ENCODE measurements at places on chromosomes 7 and 10.

DNA sequence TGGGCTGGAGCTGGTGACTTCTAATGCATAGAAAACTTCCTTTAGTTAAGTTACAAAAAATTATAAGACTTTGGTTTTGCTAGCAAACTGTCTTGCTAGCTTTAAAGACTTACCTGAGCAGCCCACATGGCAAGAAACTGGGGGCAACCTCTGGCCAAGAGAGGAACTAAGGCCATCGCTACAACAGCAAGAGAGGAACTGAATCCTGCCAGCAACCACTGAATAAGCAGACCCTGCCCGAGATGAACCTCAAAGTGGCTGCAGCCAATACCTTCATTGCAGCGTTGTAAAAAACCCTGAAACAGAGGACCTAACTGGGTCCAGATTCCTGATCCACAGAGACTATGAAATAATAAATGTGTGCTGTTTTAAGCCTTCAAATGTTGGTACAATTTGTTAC is 54.6 kb upstream of the STARD3NL start:
- no peak for DNase-seq

GRCh38 chr7:146619641-146620040 is 503.0 kb downstream of the CNTNAP2 start:
- DNase-seq = no peak

DNA sequence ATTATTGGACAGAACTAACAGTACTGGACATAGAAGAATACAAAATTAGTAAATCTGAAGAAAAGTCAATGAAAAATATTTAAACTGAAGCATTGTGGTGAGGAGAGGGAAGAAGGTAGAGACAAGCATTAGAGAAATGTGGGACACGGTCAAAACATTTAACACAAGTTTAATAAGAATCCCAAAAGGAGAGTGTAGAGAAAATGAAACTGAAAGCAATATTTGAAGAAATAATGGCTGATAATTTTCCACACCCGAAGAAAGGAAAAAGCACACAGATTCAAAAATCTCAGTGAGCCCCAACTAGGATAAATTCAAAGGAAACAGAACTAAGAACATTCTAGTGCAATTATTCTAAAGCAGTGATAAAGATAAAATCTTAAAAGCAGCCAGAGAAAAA is 126.4 kb upstream of the LRRTM3 start:
- DNase-seq = no peak

DNA sequence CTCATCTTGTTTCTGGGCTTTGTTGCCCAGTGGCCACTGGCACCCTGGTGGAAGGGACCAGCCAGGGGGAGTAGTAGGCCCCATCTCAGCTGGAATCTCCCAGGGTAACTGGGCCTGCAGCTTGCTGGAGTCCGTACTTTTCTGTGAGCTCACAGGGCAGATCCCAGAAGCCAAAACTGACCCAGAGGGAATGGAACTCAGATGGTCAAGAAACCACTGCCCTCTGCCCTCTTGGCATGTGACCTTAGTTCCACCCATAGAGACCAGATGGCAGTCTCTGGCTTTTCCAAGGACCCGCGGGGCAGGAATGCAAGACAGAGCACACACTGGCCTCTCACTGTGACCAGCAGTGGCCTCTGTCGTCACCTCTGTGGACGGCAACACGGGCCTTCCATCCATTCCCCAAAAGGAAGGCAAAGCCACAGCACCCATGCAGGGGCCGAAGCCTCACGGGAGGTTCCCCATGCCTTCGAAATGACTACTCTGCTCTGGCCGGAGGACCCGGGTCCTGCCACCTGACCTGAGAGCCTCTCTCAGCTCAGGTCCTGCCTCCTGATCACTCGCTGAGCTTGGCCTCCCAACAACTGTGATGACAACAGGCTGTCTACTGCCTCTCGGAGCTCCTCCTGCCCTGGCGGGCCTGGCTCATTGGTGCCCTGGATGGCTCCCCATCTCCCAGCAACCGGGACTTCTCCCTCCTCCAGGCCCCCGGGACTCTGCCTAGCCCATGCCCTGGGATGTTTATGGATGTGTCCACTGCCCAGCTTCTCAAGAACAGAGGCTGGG is 29.9 kb downstream of the MYL10 start:
- DNase-seq = no peak

DNA sequence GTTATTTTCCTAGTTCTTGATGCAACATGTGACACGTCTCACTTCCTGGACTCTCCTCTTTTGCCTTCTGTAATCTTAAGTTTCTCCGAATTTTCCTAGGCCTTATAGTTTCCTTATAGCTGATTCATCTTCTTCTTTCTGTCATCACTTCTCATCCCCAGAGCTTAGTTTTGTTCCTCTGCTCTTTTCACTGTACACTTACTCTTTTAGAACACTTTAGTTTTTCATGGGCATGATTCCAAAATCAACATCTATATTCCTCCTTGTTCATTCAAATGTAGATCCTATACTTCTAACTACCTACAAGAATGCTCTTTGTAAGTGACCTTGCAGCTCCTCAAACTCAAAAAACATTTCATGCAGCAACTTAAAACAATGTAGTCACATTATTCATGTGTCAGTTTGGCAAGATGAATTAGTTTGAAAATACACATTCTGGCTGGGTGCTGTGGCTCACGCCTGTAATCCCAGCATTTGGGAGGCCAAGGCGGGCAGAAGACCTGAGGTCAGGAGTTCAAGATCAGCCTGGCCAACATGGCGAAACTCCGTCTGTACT is 13.1 kb upstream of the SLC26A3 start:
- no peak for DNase-seq

- no peak for DNase-seq
Measured at GRCh38 chr10:118926903-118927302, 102.6 kb upstream of the NANOS1 start.

GRCh38 chr10:110527731-110528171 is 30.0 kb downstream of the DUSP5 start:
- no peak for DNase-seq

DNA sequence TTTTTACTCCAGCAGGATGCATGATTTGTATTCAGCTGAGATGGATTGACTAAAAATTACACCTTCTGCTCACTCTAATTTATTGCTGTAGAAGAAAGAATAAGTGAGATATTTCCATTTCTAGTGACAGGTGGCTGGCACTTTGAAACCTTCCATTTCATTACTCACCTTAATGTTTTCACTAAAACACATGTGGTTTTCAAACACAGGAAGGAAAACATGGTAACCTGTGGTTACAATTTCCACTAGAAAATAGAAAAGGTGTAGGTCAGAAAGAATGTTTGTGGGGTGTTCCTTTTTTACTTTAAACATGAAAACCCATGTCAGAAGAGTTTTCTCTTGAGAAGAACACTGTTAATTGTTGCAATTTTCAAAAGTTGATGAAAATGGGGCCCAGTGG is 12.0 kb upstream of the PRKCQ start:
- no peak for DNase-seq

DNA sequence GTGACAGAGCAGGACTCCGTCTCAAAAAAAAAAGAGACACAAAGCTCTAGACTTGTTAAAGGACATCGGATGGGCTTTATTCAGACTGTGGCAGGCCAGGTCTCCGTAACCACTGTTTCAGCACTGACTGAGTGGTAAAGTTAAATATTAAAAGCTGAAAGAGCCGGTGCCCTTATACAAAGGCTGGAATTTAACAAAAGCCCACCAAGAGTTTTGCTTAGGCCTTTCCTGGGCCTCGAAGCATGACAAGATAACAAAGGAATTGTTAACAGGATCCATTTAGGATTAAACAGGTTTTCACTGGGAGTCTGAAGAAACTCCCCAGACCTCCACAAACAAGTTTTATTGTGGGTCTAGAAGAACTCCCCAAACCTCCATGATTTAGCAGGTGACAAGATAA is 727.8 kb downstream of the TYW1 start:
- no peak for DNase-seq

- DNase-seq = no peak
Measured at GRCh38 chr7:99618726-99619125, 2.0 kb downstream of the ZSCAN25 start.

DNA sequence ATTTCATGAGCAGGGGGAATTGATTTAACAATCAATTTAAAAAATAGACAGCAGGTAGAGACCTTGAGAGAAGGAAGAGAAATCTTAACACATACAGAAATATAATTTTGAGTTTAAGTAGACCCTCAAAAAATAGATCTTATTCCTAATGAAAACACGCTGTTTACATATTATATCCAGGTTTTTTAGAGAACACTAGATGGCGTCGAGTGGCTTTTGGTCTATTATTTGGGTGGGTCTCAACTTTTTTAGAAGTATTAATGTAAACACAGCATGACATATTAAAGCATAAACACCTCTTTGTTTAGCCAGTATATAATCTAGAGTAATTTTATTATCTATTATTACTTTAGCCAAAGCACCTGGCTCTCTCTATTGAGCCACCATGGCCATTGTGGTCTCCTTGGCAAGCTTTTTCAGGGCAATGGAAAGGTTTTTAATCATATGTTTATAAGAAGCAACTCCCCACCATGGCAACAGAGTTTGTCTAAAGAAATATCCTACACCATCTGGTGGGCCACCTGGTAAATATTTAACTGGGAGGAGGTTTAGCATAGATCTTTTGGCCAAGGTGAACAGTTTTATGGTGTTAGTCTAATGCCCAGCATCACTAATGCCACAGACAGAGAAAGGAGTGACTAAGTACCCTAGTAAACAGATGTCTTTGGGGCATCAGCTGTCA is 59.7 kb upstream of the PRSS1 start:
- no peak for DNase-seq

- DNase-seq = no peak
Measured at GRCh38 chr7:20435305-20435704, 104.6 kb downstream of the ITGB8 start.

DNA sequence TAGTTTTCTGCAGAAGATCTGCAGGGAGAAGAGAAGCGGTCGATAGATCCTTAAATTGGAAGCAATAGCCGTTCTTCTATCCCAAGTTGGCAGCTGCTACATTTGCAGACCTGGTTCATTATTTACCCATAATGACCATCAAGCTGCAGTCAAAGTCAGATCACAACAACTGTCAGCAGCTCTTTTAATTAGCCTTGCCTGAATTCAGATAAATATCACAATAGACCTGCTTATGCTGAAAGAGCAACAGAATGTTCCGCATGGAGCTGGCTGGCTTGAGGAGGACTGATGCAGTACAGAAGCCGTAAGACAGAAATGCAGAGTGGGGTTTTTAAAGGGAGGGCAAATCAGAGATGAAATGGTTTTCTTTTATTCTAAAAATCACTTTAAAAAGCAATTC is 109.4 kb downstream of the HIBADH start:
- no peak for DNase-seq

GRCh38 chr10:30037620-30038336 is 21.6 kb downstream of the JCAD start:
- DNase-seq = no peak

DNA sequence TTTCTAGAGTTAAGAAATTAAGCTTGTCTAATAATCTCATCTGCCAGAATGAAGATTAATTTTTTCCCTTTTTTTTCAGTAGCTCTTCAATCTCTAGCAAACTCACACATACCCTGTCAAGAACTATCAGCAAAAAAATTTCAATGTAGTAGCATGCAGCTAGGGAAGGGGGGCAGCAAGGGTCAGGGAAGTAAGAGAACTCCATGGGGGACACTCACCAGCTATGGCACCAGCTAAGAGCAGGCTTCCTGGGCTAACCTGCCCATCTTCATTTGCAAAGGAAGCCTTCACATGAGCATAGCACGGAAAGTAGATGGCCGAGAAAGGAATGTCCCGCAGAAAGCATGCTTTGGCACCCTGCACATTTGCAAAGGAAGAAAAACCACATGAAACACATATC is 190.4 kb downstream of the SLC25A13 start:
- no peak for DNase-seq

GRCh38 chr7:128108641-128109423 is 77.6 kb upstream of the LRRC4 start:
- DNase-seq = no peak

DNA sequence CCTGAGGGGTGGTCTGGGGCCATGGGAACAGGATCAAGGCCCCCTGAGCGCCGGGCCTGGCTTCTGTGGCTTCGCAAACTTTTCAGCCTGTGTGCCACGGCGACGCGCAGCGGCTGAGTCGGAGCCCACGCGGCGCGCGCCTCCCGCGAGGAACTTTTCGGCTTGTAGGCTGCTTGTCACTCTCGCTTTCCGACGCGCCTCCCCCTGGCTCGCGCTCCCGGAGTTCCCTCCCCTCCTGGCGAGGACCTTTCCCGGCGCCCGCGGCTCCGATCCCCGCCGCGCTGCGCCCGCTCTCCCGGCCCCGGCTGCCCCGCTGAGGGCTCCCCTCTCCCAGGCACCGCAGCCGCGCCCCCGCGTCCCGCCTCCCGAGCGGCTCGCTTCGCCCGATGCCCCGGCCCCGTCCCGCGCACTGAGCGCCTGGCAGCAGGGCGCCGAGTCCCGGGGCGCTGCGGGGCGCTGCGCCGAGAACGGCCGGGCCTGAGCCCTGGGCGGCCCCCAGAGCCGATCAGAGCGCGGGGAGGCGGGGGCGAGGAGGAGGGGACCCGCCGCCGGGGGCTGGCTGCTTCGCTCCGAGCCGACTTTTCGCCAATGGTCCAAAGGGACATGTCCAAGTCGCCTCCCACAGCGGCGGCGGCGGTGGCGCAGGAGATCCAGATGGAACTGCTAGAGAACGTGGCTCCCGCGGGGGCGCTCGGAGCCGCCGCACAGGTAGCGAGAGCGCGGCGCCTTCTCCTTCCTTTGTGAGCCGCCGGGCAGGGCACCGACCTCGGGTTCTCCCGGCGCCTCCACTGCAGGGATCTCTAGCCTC is at the start of gene CACNB2:
TSS of gene CACNB2 (plus strand) at position 276 of the 808 bp plus-strand sequence.
- no peak for DNase-seq

GRCh38 chr10:97190450-97190849 is 4.7 kb upstream of the SLIT1 start:
- no peak for DNase-seq

- DNase-seq = no peak
Measured at GRCh38 chr7:94922457-94922856, 15.1 kb downstream of the PPP1R9A start.

DNA sequence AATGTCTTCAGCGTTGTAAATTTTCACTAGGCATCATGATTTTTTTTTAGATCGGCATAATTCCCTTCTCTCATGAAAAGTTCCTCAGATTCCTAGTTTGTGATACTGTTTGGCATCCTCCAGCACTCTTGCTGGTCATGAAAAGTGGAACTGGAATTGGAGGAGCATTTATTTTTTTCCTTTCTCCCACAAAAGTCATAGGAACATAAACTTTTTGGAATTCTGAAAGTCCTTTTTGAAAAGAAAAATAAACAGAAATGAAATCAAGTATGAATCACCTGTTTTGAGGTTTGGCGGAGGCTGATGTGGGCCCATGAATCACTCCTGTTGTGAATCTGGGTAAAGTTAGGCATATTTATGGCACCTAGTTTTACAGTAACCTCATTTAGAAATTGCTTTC is 17.7 kb downstream of the CACNB2 start:
- no peak for DNase-seq

GRCh38 chr10:30870896-30871295 is 160.8 kb downstream of the ZNF438 start:
- no peak for DNase-seq

- DNase-seq = no peak
Measured at GRCh38 chr7:30019960-30020359, 6.5 kb downstream of the FKBP14 start.
